ENCODE measurements at places on chromosomes 4 and X.

- DNase-seq = no peak
These were observed 118.3 kb upstream of the GABRA2 start for GRCh38 chr4:46508216-46508615.

GRCh38 chrX:95484781-95485180, 1199.9 kb upstream of the DIAPH2 start:
- DNase-seq = no peak

- no peak for DNase-seq
These were observed 53.7 kb downstream of the PDS5A start for GRCh38 chr4:39924014-39924413.

DNA sequence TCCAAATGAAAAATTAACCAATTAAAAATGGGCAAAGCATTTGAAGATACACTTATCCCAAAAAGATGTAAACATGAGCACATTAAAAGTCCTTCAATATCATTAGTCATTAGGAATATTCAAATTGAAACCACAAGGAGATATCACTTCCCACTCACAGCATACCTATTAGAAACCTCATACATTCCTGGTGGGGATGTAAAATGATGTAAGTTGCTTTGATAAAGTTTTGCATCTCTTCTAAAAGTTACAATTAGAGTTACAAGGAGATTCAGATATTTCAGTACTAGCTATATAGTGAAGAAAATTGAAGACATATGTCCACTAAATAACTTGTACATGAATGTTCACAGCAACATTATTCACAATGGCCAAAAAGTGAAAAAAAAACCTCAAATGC, 1109.3 kb upstream of the LCORL start:
- DNase-seq = no peak

DNA sequence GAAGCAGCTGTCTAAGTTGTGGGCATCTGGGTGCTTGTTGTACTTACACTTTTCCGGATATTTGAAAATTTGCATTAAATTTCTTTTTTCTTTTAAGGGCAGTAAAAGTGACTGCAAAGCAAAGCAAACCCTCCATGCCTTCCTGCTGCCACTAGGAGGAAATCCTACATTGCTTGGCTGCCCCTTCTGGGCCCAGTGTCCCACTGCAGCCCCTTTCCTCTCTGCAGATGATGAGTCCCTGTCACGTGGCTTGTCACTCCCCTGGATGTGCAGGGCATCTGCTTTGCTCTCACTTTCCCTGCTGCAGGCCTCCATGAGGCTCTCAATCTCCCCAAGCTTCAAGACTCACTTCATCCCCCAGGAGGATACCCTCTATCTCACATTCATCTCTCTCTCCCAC, 12.7 kb downstream of the TSR2 start:
- no peak for DNase-seq

DNA sequence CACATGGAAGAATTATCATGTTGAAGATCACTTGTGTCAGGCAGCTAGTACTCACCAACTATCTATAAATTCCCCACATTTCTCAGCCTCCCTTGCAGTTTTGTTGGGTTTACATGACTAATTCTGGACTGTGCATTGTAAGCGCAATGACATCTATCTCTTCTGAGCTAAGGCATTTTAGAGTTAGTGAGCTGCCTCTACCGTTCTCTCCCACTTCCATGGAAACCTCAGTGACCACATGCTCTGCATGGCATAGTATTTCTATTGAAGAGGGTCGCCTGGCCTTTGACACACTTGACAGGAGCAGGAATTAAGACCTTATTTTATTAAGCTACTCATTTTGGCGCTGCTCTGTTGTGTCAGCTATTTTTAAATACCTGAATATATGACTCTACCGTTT, 67.5 kb upstream of the NPY2R start:
- DNase-seq = no peak

GRCh38 chr4:101071241-101071640, 276.1 kb downstream of the PPP3CA start:
- DNase-seq = no peak

All from stimulated activated CD4-positive, alpha-beta T cell treated with anti-CD3 and anti-CD28 coated beads, Interleukin-15, amount 100 ng/mL, for 1 hour (primary cell).